ENCODE measurements at places on chromosomes 13 and 19. TPM values are rescaled to one million over a fixed set of nuclear protein-coding genes. Genes with fewer than 3 reads are reported as not detected.

GRCh38 chr13:110479648-110480047, 81.9 kb downstream of the RAB20 start:
- H3K36me3 ChIP-seq, result peaks cover 62% of the 10 kb centered on the region
- no peak overlapping the region for H3K27ac ChIP-seq
- DNase-seq, result no peak
- peaks cover 23% of the 10 kb centered on the region for H3K4me1 ChIP-seq

GRCh38 chr19:33064458-33064791, 263 bp downstream of the RHPN2 start:
- no peak for DNase-seq
- peaks cover 11% of the 10 kb centered on the region for H3K4me1 ChIP-seq
- H3K27ac ChIP-seq, result no peak overlapping the region

- no peak overlapping the region for H3K4me3 ChIP-seq
- peaks cover 21% of the 10 kb centered on the region for H3K4me1 ChIP-seq
- peaks cover 2% of the 10 kb centered on the region for H3K36me3 ChIP-seq
- H3K27me3 ChIP-seq, result no peaks in the 10 kb centered on the region
- no peak for DNase-seq
- no peak overlapping the region for H3K27ac ChIP-seq
Observed at GRCh38 chr13:93922063-93922855, 557.2 kb downstream of the DCT start.

GRCh38 chr19:47035127-47036096, 13.0 kb downstream of the TMEM160 start:
- H3K27me3 ChIP-seq, result no peaks in the 10 kb centered on the region
- peak overlapping the region; percentile 84 for H3K27ac ChIP-seq
- DNase-seq, result no peak
- no peaks in the 10 kb centered on the region for H3K36me3 ChIP-seq

GRCh38 chr13:76764429-76764828, 121.8 kb downstream of the KCTD12 start:
- H3K27ac ChIP-seq, result no peak overlapping the region
- no peaks in the 10 kb centered on the region for H3K36me3 ChIP-seq
- peaks cover 10% of the 10 kb centered on the region for H3K4me1 ChIP-seq

DNA sequence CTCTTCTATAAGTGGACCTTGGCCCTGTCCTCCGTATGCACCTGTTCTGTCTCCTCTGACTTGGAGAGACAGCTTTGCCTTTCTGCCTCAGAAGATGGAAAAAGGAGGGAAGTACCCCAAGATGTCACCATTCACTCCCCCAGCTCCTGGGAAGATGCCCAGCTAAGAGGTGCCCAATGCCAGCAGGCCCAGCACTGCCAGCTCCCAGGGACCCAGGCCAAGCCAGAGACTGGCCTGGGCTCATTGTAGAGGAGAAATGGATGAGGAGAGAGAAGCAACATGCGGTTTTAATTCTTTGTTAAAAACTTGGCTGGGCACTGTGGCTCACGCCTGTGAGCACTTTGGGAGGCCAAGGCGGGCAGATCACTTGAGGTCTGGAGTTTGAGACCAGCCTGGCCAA, 111.5 kb upstream of the ZNF507 start:
- H3K4me1 ChIP-seq, result no peaks in the 10 kb centered on the region
- no peak for DNase-seq
- H3K36me3 ChIP-seq, result no peaks in the 10 kb centered on the region
- H3K27ac ChIP-seq, result no peak overlapping the region
- no peak overlapping the region for H3K4me3 ChIP-seq

DNA sequence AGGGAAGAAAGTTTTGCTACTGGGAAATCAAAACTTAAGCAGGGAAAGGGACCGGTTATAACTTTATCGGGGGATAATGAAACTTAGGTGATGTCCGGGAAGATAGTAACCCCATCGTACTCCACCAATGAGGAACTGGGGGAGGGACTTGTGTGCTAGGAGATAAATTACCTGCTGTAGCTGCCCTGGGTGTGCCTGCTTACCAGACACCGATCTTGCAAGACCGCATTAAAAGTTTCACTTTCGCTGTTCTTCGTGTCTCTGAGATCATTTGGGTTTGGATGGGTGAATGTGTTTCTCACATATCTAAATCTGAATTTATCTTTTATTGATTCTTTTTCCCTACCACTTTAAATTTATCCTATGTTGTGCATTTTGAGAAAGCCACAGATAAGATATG, 381.4 kb downstream of the SLITRK6 start:
- no peaks in the 10 kb centered on the region for H3K4me1 ChIP-seq
- no peak overlapping the region for H3K4me3 ChIP-seq
- H3K36me3 ChIP-seq, result no peaks in the 10 kb centered on the region
- DNase-seq, result no peak
- H3K27ac ChIP-seq, result no peak overlapping the region

DNA sequence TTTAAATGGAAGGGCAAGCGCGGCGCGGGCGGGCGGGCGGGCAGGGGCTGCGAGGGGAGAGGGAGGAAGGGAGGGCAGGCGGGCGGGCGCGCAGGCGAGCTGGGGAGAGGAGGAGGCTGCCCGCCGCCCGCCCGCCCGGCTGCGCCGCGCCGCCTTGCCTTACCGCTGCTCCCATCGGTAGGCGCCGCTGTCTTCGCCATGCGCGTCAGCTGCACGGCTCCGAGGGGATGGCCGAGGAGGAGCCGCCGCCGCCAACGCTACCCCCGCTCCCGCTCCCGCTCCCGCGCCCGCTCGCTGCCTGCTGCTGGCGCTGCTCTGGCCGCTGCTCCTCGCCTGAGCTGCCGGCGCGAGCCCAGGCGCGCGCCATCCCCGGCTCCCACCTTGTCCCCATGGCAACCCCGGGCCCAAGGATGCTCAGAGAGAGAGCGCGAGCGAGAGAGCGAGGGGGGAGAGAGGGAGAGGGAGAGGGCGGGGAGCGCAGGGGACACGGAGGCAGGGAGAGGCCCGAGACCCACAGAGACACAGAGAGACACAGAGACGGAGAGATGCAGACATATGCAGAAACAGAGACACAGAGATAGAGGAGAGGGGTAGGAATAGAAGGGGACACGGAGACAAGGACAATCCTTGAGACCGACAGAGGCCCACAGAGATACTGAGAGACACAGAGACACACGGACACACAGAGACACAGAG, 40.3 kb downstream of the DEDD2 start:
- H3K27ac ChIP-seq, result no peak overlapping the region

- H3K4me3 ChIP-seq, result peak overlapping the region; percentile 70
- H3K36me3 ChIP-seq, result peaks cover 20% of the 10 kb centered on the region
- H3K4me1 ChIP-seq, result peaks cover 34% of the 10 kb centered on the region
Observed at GRCh38 chr19:47272448-47273312, 2.0 kb upstream of the INAFM1 start.

DNA sequence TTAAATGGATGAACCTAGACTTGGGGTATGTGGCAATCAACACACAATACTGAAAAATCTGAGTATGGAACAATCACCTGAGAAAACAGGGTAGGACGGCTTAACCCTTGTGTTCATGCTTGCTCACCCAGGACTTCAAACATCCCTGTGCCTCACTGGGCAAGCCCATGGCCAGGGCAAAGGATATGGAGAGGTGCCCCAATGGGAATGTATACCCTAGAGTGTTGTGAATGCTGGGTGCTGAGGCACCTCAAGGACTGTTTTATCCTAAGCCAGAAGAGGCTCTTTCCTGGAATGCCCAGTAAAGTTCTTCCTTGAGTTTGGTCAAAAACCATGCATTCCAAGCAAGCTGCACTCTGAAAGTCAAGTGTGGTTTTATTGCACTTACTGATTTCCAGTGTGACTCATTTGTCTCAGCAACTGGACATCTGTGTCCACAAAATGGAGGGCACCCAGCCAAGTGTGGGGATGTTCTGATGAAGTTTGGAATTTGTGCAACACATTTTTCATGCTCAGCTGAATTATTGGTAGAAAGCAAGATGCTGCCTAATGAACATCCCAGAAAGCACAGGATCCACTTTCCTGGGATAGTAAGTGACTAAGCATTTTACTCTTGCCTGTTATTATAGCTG, 531.3 kb downstream of the RFC3 start:
- peak overlapping the region; percentile 60 for H3K27ac ChIP-seq
- H3K4me3 ChIP-seq, result no peak overlapping the region
- H3K27me3 ChIP-seq, result no peaks in the 10 kb centered on the region

GRCh38 chr19:41302624-41303351, 7.2 kb upstream of the CCDC97 start:
- H3K36me3 ChIP-seq, result peaks cover 43% of the 10 kb centered on the region
- H3K27me3 ChIP-seq, result no peaks in the 10 kb centered on the region
- DNase-seq, result no peak
- peaks cover 28% of the 10 kb centered on the region for H3K4me1 ChIP-seq
- H3K4me3 ChIP-seq, result no peak overlapping the region
- peak overlapping the region; percentile 12 for H3K27ac ChIP-seq

DNA sequence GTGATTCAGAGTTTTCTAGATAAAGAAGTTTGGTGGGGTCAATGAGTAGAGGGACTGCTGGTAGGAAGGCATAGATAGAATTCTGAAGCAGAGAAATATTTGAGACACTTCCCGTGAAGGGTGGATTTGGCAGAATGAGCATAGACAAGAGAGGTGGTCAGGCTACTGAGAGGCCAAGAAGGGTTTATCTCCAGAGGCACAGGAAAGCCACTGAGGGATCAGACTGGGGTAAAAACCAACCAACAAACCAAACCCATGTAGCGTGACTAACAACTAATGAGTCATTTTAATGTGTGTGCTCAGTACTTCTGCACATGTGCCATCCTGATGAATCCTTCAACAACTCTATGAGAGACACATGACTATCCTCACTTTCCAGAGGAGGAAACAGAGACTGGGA, 60.0 kb upstream of the SERP2 start:
- H3K4me3 ChIP-seq, result no peak overlapping the region
- no peaks in the 10 kb centered on the region for H3K36me3 ChIP-seq
- DNase-seq, result no peak
- H3K4me1 ChIP-seq, result peaks cover 61% of the 10 kb centered on the region

GRCh38 chr13:106329941-106330340, 205.5 kb downstream of the EFNB2 start:
- H3K27me3 ChIP-seq, result no peaks in the 10 kb centered on the region
- no peak overlapping the region for H3K27ac ChIP-seq
- no peak overlapping the region for H3K4me3 ChIP-seq
- DNase-seq, result no peak

Gene PIH1D1
- 54.6 TPM for total RNA-seq

DNA sequence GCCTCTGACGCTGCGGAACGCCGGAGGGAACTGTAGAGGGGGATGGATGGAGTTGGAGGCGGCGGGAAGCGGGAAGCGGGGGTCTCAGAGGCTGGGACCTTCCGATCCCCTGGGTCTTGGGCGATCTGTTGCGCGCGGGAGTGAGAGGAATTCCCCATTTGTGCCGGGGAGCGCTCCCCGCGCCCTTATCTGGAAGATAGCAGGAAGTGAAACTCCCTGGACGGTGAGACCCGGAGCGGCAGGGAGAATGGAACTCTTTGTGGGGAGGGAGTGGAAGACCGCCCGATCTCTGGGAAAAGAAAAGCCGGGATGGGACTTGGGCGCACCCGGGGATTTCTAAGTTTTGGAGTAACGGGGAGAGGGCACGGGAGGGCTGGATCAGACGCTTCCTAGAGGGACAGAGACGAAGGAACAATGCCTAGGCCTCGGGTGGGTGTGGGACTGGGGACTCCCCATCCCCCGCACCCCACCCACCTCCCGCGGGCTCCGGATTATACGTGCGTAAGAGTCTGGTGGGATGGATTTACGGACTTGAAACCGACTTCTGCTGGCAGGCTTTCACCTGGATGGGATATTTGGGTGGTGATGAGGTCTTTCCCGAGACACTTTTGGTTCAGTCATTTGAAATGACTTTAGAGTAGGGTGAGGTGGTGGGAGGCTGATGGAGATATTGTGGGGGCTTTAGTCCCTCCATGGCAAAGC, 495 bp downstream of the LSR start:
- H3K36me3 ChIP-seq, result peaks cover 3% of the 10 kb centered on the region
- no peak for DNase-seq
- peak overlapping the region; percentile 50 for H3K4me3 ChIP-seq
- H3K4me1 ChIP-seq, result peaks cover 10% of the 10 kb centered on the region
- H3K27ac ChIP-seq, result no peak overlapping the region
- peaks cover 54% of the 10 kb centered on the region for H3K27me3 ChIP-seq

- no peaks in the 10 kb centered on the region for H3K36me3 ChIP-seq
- H3K27me3 ChIP-seq, result peaks cover 2% of the 10 kb centered on the region
- no peak overlapping the region for H3K4me3 ChIP-seq
- H3K4me1 ChIP-seq, result peaks cover 13% of the 10 kb centered on the region
- no peak overlapping the region for H3K27ac ChIP-seq
Observed at GRCh38 chr19:35317464-35318043, 11.4 kb upstream of the CD22 start.

Gene SIGLEC8
- total RNA-seq, result not detected

DNA sequence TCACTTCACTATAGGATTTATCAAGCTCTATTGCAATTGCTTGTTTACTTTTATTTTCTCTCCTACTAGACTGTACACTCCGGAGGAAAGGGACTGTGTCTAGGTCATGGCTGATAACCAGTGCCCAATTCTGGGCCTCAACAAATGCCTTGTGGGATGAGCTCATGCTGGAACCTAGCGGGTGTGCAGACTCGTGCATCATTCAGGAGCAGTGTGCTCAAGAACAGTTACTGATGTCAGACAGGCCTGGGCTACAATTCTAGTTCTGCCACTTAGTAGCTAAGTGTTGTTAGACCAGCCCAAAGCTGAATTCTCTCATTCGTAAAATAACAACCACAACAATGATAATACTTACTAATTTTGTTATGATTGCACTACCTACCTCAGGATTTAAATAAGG, 95.4 kb downstream of the CYSLTR2 start:
- peaks cover 18% of the 10 kb centered on the region for H3K4me1 ChIP-seq
- H3K27me3 ChIP-seq, result no peaks in the 10 kb centered on the region
- no peak overlapping the region for H3K4me3 ChIP-seq
- H3K27ac ChIP-seq, result peak overlapping the region; percentile 84
- DNase-seq, result no peak
- no peaks in the 10 kb centered on the region for H3K36me3 ChIP-seq

Gene PEAK3
- 0.38 TPM for total RNA-seq

Gene LYPD3
- 0.39 TPM for total RNA-seq

Gene HTR2A
- total RNA-seq, result 0.37 TPM

GRCh38 chr19:45528744-45529419, 21.6 kb downstream of the VASP start:
- no peak for DNase-seq
- H3K4me3 ChIP-seq, result no peak overlapping the region
- H3K4me1 ChIP-seq, result peaks cover 4% of the 10 kb centered on the region
- no peak overlapping the region for H3K27ac ChIP-seq
- H3K27me3 ChIP-seq, result no peaks in the 10 kb centered on the region

Gene SETDB2
- 7.3 TPM for total RNA-seq

DNA sequence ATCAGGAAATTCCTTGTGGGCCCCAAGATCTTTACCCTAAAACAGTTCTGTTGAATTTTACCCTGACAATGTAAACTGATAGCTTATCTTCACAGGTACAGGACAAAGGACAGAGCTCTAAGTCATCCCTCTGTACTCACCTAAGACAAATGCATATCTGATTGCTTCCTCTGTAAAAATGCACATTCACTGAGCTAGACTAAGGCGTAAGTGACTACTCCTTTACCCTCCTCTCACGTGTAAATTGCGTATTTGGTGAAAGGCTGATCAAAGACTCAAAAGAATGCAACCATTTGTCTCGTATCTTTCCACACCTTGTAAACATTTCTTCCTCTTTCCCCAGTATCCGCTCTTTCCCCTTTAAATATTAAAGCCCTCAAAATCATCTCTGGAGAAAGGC, 80.6 kb upstream of the LRCH1 start:
- H3K4me1 ChIP-seq, result peaks cover 40% of the 10 kb centered on the region
- no peak overlapping the region for H3K4me3 ChIP-seq
- H3K27ac ChIP-seq, result no peak overlapping the region
- no peak for DNase-seq
- H3K27me3 ChIP-seq, result no peaks in the 10 kb centered on the region
